ENCODE measurements at places on chromosomes 2 and 18. TPM values are rescaled to one million over a fixed set of nuclear protein-coding genes. Genes with fewer than 3 reads are reported as not detected.

GRCh38 chr2:217431577-217432269 is 571.1 kb downstream of the TNS1 start:
- no peaks in the 10 kb centered on the region for H3K27me3 ChIP-seq
- H3K4me3 ChIP-seq = no peak overlapping the region
- H3K36me3 ChIP-seq = no peaks in the 10 kb centered on the region
- H3K4me1 ChIP-seq = peaks cover 25% of the 10 kb centered on the region
- no peak for DNase-seq

DNA sequence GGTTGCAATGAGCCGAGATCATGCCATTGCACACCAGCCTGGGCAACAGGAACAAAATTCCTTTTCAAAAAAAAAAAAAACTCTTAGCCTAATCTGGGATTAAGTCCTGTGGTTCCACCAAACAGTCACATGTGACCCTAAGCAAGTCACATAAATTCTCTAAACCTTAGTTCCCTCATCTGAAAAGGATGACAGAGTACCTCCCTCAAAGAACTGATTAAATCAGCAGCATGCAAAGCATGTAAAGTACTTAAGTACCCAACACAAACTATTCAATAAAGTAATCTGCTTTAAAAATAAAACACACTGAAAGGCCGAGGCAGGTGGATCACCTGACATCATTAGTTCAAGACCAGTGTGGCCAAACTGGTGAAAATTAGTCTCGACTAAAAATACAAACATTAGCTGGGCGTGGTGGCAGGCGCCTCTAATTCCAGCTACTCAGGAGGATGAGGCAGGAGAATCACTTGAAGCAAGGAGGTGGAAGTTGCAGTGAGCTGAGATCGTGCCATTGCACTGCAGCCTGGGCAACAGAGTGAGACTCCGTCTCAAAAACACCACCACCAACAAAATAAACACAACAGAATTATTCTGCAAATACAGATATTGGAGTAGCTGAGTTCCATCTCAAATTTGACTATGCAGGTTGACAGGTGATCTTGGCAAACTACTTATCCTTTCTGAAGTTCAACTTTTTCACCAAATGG is 7.0 kb downstream of the USP34 start:
- H3K36me3 ChIP-seq = no peaks in the 10 kb centered on the region
- no peak overlapping the region for H3K4me3 ChIP-seq
- H3K27me3 ChIP-seq = no peaks in the 10 kb centered on the region
- H3K27ac ChIP-seq = no peak overlapping the region
- DNase-seq = no peak
- peaks cover 4% of the 10 kb centered on the region for H3K4me1 ChIP-seq

- no peak for DNase-seq
- H3K4me3 ChIP-seq = no peak overlapping the region
- H3K27me3 ChIP-seq = no peaks in the 10 kb centered on the region
- H3K36me3 ChIP-seq = no peaks in the 10 kb centered on the region
Observed at GRCh38 chr2:59903994-59904544, 649.4 kb downstream of the BCL11A start.

DNA sequence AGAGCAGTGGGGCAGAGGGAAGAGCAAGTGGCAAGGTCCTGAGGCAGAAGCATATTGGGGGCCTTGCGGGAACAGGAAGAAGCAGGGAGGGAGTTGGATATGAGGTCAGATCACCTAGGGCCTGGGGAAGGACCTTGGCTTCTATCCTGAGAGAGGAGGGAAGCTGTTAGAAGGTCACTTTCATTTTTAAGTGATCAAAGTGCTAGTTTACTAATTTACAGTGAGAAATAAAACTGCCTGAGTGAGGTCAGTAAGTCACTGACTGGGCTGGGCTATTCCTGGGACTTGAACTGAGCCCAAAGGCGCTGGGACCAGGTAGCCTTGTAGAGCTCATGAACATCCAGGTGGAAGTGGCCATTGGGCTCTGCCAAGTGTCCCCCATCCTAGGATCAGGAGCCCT is 76.6 kb upstream of the B3GNT7 start:
- H3K4me1 ChIP-seq = peaks cover 15% of the 10 kb centered on the region
- H3K27ac ChIP-seq = no peak overlapping the region
- H3K36me3 ChIP-seq = no peaks in the 10 kb centered on the region
- DNase-seq = no peak

DNA sequence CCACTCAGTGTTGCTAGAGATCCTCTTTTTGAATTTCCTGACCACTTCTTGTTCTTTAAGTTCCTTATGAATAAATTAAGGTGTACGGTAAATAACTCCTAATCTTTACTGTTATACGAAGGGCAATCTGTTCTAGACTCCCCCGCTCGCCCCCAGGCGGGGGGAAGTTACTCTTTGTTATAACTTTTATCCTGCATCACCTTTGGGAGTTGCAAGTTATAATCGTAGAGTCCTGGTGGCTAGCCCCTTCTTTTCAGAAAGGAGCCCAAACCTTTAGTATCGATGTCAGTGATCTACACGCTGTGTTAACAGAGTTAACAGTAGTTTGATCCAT is 652 bp downstream of the GCA start:
- peak overlapping the region; percentile 87 for H3K4me3 ChIP-seq
- no peak for DNase-seq
- H3K27ac ChIP-seq = peak overlapping the region; percentile 60
- no peaks in the 10 kb centered on the region for H3K36me3 ChIP-seq

Gene MREG
- 1.6 TPM for total RNA-seq
